ENCODE measurements at places on chromosomes 3 and 15.

DNA sequence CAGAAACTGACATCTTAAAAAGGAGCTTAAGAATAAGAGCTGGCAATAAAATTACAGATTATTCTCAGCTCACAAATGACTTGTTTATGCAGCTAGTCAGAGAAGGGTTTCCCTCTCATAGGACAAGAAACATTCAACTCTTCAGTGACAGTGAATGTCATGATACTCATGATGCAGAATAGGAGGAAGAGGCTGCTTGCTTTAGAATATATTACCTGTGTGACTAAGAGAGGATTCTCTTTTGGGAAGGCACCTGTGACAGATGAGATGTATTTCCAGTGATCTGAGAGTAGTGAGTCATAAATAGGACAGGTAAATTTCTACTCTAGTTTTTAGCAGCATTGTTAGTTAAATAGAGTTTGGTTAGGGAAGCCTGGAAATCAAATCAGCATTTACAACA, 39.9 kb downstream of the RASA2 start:
- DNase-seq, result no peak

DNA sequence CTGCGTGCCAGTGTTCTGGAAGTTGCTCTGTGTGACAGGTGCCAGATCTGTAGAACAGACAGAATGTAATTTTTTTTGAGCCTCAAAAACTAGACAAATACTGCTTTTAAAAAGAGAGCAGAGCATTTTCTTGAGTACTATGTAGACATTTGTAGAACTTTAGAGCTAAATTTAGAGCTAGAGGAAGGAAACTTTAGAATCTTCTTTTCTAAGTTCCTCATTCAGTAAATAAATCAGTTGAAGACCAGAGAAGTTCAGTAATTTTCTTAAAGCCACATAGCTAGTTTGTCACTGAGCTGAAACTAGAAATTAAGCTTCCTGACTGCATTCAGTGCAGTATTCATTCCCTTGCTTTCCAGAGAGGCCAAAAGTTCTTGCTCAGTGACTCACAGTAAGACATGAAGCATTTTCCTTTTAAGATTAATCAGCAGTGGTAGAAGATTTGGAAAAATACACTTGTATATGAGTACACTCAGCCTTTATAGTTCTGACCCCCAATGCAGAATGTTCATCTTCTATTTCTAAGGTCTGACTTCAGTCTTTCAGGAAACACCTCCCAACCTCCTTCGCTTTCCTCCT, 83.6 kb upstream of the TSEN2 start:
- DNase-seq, result no peak

DNA sequence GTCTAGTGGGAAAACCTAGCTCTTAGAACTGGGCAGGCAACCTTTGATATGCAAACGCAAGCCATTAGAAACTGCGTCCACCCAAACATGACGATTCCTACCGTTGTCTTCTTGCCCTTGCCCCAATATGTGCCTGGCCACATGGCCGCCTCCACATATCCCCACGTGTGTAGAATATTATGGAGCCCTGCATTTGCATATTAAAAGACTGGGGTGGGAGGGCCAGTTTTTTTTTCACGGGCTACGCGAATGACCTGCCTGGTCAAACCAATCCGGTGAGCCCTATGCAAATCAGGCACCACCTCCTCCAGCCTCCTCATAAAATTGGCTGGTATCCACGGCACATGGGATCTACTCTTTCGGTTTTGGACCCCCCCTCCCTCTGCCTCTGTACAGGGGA, 381.0 kb upstream of the RGMA start:
- no peak for DNase-seq

DNA sequence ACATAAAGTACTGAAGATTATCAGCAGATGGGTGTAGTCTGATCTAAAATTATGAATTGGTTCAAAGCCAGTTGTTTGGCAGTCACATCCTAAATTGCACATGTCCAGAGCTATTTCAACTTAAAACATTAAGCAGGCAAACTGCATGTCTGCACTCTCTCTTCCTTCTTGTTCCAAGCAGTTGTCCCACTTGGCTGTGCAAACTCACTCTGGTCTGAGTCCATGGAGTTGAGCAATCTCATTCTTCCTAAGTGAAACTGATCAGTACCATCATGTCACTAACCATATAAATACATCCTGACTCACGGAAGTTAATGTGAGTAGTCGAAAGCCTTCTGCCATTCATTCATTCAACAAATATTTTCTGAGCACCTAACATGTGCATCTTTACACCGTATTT, 353.0 kb downstream of the ROBO1 start:
- DNase-seq, result no peak

- no peak for DNase-seq
Observed at GRCh38 chr3:121739902-121740301, 9.6 kb downstream of the GOLGB1 start.

DNA sequence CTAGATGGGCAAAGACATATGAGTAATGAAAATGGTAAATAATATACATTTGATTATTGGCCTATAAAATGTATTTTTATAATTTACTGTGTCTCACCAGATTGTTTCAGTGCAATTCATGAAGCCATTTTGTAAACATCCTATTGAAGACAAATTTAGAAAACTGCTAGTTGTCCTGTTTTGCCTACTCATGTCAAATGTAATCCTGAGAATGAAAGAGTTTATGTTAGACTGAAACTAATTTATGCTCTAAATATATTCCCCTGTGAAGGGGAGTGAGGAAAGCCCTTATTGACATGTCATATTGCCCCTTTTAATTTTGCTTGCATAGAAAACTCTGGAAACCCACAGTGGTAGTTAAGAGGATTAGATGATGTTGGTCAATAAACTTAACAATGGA, 610.0 kb downstream of the NAALADL2 start:
- no peak for DNase-seq

- no peak for DNase-seq
Observed at GRCh38 chr3:172085557-172085895, 46.1 kb downstream of the FNDC3B start.

DNA sequence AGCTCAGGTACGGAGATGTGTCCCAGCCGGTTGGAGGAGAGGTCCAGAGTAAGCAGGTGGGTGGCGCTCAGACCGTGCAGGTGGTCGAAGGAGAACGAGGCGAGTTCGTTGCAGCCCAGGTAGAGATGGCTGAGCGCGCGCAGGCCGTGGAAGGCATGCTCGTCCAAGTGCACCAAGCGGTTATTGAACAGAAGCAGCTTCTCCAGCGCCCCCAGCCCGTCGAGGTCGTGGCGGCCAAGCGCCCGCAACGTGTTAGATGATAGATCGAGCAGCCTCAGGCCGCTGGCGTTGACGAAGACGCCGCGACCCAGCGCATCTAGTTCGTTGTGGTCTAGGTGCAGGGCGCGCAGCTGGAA, 648 bp downstream of the AMIGO3 start:
- peak; percentile 17 for DNase-seq

- no peak for DNase-seq
Observed at GRCh38 chr15:25694823-25695312, 168.3 kb downstream of the ATP10A start.

DNA sequence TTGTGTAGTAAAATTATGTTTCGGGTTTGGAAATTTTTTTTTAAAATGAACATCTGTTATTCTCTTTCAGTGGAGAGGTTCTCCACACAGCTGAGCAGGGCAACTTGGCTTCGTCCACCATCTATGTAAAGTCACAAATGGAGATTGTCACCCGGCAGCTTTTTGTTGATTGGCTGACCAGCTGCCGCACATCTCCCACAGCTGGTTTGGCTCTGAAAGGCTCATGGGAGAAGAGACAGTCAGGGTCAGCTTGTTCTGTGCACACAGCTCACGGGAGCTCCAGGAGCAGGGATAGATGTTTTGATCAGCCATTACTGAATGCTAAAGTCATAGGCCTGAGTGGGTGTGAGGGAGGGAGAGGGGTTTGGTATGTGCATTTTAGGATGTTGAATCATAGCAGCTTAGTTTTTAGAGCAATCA, 12.9 kb upstream of the CCDC80 start:
- DNase-seq, result no peak

GRCh38 chr3:42349765-42350594, 60.4 kb downstream of the LYZL4 start:
- no peak for DNase-seq

DNA sequence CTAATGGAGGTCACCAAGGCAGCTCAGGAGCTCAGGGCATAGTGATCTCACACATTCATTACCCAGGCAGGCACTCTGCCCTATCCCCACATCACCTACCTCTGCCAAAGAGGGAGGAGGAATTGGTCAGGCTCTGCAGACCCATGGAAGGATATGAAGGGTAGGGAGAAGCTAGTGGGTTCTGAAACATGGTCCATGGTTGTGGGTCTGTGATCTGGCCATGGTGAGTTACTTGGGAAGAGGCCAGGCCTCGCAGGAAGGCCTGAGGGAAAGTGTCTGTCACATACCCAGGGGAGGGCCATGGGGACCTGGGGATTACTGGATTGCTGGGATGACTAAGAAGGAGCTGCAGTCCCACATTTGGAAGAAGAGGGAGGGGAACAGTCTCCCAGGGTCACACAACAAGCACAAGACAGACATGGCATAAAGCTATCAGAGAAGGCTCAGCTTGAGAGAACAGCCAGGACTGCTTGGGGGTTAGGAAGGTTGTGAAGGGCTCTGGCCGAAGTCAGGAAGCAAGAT, 1.4 kb upstream of the PRSS50 start:
- no peak for DNase-seq

DNA sequence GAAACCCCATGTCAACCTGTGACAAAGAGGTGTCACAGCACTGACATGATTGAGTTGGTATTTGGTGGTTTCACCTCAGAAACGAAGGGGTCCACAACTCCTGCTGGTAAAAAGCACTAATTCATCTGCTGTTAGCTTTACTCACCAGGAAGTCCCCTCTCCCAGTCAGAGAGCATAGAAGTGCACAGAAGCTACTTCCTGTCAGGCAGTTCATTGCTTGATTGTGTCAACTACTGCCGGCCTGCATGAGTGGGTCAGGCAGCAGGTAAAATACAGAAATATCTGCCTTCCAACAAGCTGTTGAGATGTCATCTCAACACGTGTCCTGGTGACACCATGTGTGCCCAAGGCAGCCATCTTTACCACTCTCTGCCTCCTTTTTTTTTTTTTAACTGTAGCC, 596.6 kb upstream of the NR2F2 start:
- DNase-seq, result no peak

DNA sequence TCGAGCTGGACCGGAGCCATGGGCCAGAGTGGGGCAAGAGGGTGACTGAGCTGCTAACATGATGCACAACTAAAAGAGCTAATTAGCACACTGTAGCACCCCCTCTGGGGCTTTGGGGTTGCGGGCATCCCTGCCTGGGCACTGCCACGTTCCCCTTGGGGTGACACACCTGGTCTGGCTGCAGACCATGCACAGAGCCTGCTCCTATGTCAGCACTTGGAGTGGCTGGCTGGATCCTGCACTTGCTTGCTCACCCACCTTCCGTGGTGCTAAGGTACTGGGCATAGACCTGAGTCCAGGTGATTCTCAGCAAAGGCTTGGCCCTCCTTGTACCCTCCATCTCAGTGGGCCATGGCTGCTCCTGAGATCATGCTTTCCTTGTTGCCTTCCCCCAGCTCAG, 12.8 kb upstream of the SPTBN5 start:
- no peak for DNase-seq

DNA sequence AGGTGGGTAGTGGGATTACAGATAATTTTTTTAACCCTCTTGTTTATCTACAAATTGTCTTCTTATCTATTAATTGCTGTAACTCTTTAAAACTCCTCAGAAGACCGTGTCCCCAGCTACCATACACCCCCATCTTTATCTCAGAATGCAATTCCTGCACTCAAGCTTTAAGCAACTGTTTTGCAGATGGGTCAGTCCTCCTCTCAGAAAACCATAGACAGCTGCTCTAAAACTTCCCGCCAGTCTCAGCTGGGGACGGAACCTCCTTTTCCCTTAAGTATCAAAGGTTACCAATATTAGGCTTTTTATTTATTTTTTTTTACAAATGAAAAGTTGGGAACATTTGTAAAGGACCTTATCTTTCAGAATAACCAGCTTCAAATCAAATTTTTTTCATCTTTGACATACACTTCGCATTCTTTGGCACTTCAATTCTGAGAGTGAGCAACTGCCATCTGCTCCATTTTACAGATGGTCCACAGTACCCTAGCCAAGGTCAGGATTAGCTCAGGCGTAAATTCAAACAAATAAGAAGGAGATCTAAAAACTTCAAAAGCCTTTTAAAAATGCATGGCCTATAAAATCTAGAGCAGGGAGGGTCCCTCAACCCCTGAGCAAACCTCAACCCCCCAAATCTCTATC, 1.3 kb downstream of the GATM start:
- no peak for DNase-seq

DNA sequence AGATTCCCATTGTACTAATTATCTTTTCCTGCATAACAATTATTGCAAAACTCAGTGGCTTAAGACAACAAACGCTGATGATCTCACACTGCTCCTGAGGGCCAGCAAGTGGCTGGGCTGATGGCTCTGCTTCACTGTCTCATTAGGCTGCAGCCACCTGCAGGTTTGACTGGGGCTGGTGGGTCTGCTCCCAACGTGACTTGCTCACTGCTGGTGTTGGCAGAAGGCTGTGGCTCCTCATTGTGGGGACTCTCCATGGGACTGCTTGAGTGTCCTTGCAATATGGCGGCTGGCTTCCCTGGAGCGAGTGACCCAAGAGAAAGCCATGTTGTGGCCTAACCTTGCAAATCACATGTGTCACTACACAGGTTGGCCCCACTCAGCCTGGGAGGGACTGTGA, 71.1 kb downstream of the PLXNA1 start:
- no peak for DNase-seq

GRCh38 chr3:164408326-164408725, 670.0 kb downstream of the SI start:
- DNase-seq, result no peak

- DNase-seq, result no peak
Observed at GRCh38 chr3:23811185-23811527, 5.4 kb downstream of the UBE2E1 start.

DNA sequence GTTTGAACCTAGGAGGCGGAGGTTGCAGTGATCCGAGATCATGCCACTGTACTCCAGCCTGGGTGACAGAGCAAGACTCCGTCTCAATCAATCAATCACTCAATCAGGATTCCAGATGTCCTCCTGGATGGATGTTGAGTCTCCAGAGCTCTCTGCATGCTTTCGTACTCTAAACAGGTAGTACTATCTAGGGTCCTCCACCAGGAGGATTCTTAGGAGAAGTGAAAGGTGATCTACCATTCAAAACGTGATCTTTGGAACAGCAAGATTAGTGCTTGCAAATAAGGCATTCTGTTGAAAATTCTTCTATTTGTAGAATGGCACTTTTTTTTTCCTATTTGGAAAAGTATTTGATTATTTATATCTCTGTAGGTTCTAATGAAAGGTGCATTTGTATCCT, 34.3 kb downstream of the CNOT10 start:
- DNase-seq, result no peak

Data from activated CD4-positive, alpha-beta T cell treated with anti-CD3 and anti-CD28 coated beads, Interleukin-2, amount 50 U/mL, for 1 hour (primary cell).